Amygdala (tissue), 56 donors: ENCODE measurements at places on chromosomes 2 and 18.

- no peak for DNase-seq
Observed at GRCh38 chr2:205988274-205988673, 97.7 kb downstream of the INO80D start.

DNA sequence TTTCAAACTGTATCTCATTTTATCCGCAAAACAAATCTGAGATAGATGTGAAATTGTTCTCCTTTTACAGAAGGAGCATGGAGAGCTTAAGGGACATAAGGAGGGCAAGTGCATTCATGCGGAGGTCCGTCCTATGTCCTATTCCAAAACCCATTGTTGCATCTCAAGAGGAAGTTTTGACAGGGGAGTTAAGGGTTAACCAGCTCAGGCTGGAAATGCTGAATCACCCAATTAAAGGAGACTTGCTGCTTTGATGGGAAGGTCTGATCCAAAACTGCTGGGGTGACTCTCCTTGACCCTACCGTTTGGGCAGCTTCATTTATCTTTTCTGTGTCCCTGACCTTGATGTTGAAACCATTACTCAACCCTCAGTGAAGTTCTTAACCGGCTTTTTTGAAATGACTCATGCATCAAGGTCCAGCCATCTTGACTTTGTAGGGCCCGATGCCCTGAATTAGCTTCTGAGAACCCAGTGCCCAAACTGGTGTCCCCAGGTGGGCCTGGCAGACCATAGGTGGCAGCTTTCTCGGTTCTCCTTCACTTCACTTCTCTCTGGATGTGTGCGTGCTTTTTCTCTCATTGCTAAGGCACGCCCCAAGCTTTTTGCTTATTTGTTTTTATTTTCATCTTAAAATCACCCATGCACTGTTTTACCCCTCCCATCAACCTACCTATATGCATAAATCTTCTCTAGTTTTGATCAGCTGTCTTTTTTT is 15.9 kb upstream of the TXNDC2 start:
- DNase-seq = no peak

DNA sequence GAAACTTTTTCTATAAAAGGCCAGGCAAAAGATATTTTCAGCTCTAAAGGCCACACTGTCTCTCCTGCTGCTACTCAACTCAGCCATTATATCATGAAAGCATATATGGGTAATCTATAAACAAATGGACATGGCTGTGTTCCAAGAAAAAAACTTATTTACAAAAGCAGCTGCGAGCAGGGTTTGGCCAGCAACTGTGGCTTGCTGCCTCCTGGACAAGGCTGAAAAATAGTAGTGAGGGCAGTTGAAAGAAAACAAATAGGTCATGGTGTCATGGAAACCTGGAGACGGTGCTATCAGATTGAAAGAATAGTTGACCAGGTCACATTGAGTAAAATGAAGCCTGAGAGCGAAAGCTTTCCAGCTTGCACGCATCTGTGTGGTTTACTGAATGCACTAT is 89.2 kb upstream of the LRATD1 start:
- no peak for DNase-seq

DNA sequence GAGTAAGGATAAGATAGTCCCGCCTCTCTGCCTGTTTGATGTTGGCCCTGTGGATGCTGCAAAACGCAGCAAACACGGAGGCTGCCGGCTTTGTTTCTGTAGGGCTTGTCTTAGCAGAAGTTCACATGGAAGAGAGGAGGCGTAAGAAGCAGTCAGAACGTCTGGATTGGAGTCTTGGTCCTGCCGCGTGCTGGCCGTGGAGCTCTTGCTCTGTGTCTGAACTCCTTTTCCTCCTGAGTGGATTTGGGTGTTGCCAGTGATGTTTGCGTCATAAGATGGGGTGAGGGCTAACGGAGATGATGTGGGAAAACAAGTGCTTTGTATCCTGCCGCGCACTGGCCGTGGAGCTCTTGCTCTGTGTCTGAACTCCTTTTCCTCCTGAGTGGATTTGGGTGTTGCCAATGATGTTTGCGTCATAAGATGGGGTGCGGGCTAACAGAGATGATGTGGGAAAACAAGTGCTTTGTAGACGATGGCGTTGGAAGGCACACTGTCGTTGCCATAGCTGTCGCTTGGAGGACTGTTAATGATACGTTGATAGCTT is 240.9 kb downstream of the AGAP1 start:
- DNase-seq = no peak

- DNase-seq = no peak
Observed at GRCh38 chr2:238027058-238027457, 33.7 kb upstream of the SCLY start.

DNA sequence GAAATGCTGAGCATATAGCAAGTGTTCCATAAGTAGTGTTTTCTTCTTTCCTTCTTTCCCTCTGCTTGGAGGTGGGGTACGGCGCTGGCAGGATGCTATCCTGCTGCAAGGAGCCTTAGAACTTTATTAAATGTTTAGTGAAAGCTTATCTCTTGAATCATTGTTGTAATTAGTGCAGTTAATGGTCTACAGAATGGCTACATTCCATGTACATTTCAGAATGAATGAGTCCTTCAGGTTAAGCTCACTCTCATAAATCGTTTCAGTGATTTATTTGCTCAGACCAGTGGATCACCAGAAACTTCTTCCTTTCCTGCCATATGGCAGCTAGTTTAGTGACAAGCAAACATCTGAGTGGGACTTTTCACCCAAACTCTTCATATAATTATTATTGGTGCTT is 3.3 kb upstream of the YWHAQ start:
- DNase-seq = no peak

DNA sequence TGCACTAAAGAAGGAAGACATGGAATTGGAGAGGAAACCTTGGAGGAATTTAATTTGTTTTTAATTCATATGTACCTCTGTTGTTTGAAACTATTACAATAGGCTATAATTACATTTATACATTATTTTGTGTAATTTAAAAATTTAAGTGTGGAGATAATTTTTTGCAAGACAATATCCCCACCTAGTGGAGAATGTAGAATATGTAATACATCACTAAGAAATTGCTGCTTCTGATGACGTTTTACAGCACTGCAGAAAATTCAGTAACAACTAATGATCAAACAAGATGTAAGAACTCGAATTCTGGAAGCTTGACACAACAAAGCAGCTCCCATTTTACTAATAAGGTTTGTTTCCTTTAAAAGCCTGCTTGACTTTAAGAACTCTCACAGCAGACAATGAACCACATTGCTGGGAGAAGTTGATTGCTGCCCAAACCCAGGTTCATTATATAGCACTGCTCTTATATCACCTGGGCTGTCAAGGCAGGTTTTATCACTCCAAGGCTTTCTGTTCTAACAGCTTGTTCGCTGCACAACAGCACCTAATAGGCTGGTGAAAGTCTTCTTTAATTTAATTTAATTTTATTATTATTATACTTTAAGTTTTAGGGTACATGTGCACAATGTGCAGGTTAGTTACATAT is 53.4 kb downstream of the THADA start:
- no peak for DNase-seq

DNA sequence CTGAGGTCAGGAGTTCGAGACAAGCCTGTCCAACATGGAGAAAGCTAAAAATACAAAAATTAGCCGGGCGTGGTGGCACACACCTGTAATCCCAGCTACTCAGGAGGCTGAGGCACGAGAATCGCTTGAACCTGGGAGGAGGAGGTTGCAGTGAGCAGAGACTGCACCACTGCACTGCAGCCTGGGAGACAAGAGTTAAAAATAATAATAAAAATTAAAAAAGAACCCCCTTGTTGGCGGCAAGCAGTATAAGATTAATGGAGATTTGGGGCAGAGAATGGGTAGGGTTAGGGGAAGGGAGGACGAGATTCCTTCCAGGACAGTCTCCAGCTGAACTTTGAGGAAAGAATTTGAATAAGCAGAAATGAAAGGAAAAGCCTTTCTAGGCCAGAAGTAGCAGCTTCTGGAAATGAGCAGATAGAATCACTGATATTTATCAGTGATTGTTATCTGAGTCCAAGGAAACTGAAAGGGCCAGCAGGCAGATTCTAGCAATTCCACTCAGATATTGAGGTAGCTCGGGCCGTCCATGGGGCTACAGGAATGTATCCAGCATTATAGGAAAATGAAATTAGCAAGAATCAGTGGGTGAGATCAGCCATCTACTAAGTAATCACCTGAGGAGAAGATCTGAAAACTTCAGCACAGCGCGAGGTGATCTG is 7.0 kb upstream of the MYCN start:
- DNase-seq = no peak

- no peak for DNase-seq
Observed at GRCh38 chr2:2730301-2730833, 399.3 kb upstream of the MYT1L start.

DNA sequence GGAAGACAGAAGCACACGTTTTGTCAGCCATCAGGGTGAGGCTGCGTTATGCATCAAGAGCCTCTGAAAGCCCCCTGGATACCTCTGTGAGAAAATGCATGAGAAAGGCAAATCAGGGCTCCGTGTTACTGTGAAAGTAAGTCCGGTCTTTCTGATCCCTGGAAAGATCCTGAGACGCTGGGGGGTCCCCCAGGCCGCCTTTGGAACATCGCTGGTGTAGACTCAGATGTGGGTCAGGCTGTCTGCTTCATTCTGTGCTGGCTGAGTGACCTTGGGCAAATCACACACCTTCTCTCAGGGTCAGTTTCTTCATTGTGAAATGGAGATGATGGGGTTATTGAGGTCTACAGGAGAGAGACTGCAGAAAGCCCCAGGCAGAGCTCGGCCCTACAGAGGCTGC is 42.0 kb upstream of the HS6ST1 start:
- no peak for DNase-seq

DNA sequence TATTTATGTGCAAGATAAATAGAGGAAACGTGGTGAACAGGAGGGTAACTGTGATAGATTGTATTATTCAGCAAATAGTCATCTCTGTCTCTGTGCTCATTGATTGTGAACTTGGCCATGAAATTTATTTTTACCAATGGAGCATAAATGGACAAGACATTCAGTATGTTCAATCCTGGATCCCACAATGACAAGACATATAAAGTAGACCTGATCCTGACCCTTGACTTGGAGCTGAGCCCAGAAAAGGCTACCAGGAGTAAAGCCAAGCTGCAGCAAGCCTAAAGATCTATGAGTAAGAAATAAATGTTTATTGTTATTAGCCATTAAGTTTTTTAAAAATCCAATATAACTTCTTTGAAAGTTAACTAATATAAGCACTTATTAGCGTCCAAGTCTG is 531.2 kb downstream of the PIK3C3 start:
- no peak for DNase-seq

DNA sequence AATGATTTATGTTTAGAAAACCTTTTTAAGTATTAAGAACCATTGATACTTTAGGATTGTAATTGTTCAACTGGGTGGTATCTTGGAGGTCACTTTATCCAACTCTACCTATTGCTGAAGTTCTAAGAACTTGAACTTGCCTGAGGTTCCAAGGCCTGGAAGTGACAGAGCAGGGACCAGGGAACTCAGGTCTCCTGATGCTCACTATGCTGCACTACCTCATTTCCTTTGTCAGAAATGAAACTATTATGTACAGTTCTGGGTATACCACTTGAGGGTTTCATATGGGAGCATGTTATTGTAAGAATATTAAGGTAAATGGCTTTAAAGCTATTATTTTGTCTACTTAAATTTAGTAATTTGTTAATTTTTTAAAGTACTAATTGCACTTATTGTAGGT is 3.0 kb downstream of the MBD5 start:
- no peak for DNase-seq

DNA sequence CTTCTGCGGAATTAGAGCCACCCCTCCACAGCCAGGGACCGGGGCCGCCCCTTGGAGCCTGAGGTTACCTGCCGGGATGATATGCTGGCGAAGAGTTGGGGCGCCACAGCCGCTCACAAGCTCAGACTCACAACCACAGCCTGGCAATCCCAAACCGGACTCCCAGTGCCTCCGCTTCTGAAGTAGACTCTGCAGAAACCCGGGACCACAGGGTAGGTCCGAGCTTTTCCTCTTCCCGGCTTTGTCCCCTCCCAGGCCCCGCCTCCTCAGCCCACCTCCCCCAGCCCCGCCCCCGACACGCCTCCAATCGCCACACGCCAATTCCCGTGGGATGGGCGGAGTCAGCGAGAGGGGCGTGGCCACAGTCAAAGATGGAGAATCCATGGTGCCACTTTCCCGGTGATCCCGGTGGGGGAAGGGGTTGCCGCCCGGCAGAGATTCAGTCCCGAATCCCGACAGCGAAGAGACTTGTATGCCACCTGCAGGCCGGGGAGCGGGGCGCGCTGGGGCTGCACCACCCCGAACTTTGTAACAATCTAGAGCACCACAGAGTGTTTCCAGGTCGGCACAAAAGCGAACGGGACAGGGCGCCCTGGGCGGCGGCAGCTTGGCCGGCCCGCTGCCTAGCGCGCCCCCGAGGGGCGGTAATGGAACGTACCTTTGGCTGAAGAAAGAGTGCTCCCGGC is at the start of gene IDH1:
IDH1 (minus strand) TSS at position 201 of the 686 bp plus-strand sequence. CDS start 3,520 bp downstream, outside the sequence.
- peak; percentile 91 for DNase-seq

DNA sequence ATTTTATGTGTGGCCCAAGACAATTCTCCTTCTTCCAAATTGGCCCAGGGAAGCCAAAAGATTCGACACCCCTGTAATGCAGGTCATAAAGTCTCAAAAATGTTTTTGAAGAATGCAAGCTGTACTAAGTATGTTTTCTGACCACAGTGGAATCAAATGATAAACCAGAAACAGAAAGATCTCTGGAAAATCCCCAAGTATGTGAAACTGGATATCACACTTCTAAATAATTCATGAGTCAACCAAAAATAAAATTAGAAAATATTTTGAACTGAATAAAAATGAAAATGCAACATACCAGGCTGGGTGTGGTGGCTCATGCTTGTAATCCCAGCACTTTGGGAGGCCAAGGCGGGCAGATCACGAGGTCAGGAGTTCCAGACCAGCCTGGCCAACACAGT is 34.1 kb upstream of the UBE2F start:
- DNase-seq = no peak

- DNase-seq = no peak
Observed at GRCh38 chr2:184517402-184517801, 80.9 kb upstream of the ZNF804A start.

GRCh38 chr2:133838642-133839365 is 270.5 kb upstream of the NCKAP5 start:
- no peak for DNase-seq

GRCh38 chr2:113257516-113258264 is 21.0 kb downstream of the PAX8 start:
- DNase-seq = no peak

DNA sequence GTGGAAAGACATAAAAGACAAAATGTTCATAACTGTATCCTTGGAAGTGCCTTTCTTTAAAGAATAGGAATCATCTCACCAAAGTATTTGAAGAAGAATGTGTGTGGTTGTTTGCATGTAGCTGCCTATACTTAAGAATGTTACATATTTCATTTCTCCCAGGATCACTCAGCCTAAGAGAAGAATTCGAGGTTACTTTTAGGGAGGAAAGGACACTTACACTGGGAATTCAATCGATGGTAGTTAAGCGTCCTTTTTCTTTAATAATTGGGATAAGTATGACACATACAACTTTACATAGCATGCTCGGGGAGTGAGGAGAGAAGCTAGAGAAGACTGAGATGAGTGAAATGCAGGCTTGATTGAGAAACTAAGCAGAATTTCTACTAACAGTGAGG is 22.0 kb upstream of the CYP1B1 start:
- DNase-seq = no peak

DNA sequence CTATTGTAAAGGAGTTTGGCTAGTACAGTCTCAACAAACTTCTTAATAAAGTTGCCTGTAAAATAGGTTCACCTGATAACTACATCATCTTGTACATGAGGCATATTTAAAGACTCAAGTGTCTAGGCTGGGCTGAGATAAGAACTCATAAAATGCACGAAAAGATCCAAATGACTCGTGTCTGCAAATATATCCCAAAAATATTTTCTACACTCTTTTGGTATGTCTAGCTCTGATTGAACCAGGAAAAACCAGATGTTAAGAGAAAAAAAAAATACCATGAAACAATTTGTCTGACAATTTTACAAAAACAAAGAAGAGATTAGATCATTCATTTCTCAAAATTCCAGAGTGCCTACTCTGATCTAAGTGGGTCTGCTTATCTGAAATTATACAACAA is 166.9 kb upstream of the OSR1 start:
- DNase-seq = no peak
